ENCODE measurements at places on chromosomes 7 and 10.

- H3K36me3 ChIP-seq: peaks cover 29% of the 10 kb centered on the region
- H3K27me3 ChIP-seq: no peaks in the 10 kb centered on the region
- no peak overlapping the region for H3K27ac ChIP-seq
- peaks cover 31% of the 10 kb centered on the region for H3K4me1 ChIP-seq
Measured at GRCh38 chr7:44977959-44978335, 868 bp downstream of the MYO1G start.

DNA sequence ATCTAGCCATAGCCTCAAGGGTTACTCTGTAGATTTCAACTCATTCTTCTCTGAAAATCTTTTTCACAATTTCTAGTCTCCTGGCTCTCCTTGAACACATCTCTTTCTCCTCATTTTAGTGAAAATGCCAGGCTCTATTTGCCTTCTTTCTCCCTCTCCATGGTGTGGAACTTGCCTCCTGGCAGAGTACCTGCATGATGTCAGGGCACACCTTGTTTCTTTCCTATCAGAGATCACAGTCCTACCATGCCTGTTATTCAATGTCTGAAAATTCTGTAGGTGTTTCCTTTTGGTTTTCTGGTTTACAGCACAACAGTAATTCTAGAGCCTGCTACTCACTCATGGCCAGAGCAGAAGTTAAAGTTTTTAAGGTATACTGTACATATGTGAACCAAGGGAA lies 237.8 kb downstream of the ADK start:
- H3K27me3 ChIP-seq: no peaks in the 10 kb centered on the region
- H3K4me3 ChIP-seq: no peak overlapping the region
- H3K27ac ChIP-seq: no peak overlapping the region

GRCh38 chr10:70690589-70690988 lies 18.3 kb downstream of the ADAMTS14 start:
- DNase-seq: no peak
- H3K36me3 ChIP-seq: peaks cover 60% of the 10 kb centered on the region
- peaks cover 54% of the 10 kb centered on the region for H3K4me1 ChIP-seq
- H3K27ac ChIP-seq: no peak overlapping the region

- H3K27ac ChIP-seq: no peak overlapping the region
- H3K4me3 ChIP-seq: no peak overlapping the region
- DNase-seq: peak; percentile 69
- H3K4me1 ChIP-seq: no peaks in the 10 kb centered on the region
- H3K27me3 ChIP-seq: peaks cover 8% of the 10 kb centered on the region
Measured at GRCh38 chr7:116802746-116803152, 59.6 kb upstream of the CAPZA2 start.

DNA sequence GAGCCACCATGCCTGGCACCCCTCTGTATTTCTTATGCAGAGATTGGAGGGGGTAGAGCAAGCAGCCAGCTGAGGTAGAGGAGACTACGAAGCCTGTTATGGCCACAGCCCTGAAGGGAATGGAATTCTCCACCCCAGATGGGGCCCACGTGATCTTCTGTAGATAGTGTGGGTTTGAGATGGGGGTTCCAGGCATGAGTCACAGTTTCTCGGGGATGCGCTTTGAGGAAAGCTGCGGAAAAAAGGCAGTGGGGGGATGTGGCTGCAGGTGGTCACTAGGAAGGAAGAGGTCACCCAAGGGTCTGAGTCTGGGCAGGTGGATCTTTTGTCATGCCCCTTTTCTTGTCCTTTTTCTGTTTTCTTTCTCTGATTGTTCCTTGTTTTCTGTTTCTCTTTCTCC lies 11.5 kb downstream of the FAM131B start:
- H3K27ac ChIP-seq: no peak overlapping the region
- no peak for DNase-seq
- H3K27me3 ChIP-seq: peaks cover 78% of the 10 kb centered on the region
- H3K4me3 ChIP-seq: no peak overlapping the region

GRCh38 chr7:154473360-154473759 lies 421.2 kb downstream of the DPP6 start:
- no peak overlapping the region for H3K27ac ChIP-seq
- peaks cover 4% of the 10 kb centered on the region for H3K27me3 ChIP-seq
- DNase-seq: no peak
- no peaks in the 10 kb centered on the region for H3K36me3 ChIP-seq

GRCh38 chr10:50919010-50919409 lies 33.6 kb upstream of the A1CF start:
- H3K27me3 ChIP-seq: no peaks in the 10 kb centered on the region
- H3K36me3 ChIP-seq: no peaks in the 10 kb centered on the region
- no peak overlapping the region for H3K27ac ChIP-seq
- no peak overlapping the region for H3K4me3 ChIP-seq
- no peak for DNase-seq
- no peaks in the 10 kb centered on the region for H3K4me1 ChIP-seq

DNA sequence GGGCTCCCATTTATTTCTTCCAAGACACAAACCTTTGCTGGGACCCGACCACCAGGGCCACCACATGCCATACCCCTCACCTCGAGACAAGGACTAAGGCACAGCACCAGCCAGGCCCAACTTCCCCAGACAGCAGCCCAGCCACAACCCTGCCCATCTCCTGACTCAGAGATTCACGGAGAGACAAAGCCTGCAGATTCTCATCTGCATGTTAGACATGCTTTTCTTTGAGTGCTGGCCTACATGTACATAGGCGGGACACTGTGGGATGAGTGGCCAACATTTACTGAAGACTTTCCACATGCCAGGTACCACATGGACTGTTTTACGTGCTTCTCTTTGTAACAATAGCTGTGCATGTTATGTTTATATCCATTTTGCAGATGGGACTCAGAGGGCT lies 221.3 kb upstream of the ZMIZ1 start:
- no peak for DNase-seq
- H3K4me3 ChIP-seq: no peak overlapping the region
- no peaks in the 10 kb centered on the region for H3K36me3 ChIP-seq
- peaks cover 9% of the 10 kb centered on the region for H3K27me3 ChIP-seq
- no peaks in the 10 kb centered on the region for H3K4me1 ChIP-seq
- H3K27ac ChIP-seq: no peak overlapping the region

DNA sequence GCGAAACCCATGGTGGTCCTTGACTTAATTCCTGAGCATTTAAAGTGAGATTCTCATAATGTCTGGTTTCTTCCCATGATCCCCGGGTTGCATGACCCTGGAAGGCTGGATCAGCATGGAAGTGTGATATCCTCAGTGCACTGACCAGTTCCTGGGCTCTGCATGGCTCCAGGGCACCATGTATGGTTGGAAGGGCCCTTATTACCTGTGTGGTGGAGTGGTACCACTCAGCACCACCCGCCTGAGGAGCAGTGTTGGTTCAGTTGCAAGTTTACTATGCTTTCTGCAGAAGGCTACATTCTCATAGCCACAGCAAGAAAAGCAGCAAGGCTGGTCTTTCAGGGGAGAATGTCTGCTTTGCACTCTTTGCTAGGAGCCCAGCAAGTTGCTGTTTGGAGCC lies 325.7 kb upstream of the MKI67 start:
- peaks cover 20% of the 10 kb centered on the region for H3K27me3 ChIP-seq
- no peak overlapping the region for H3K27ac ChIP-seq
- no peak overlapping the region for H3K4me3 ChIP-seq
- no peaks in the 10 kb centered on the region for H3K36me3 ChIP-seq
- H3K4me1 ChIP-seq: no peaks in the 10 kb centered on the region

- no peak overlapping the region for H3K4me3 ChIP-seq
- no peaks in the 10 kb centered on the region for H3K36me3 ChIP-seq
- peaks cover 18% of the 10 kb centered on the region for H3K4me1 ChIP-seq
Measured at GRCh38 chr7:44275146-44275545, 50.2 kb downstream of the CAMK2B start.

GRCh38 chr10:79385392-79385795 lies 38.1 kb downstream of the PPIF start:
- no peak overlapping the region for H3K27ac ChIP-seq
- peaks cover 24% of the 10 kb centered on the region for H3K4me1 ChIP-seq
- no peaks in the 10 kb centered on the region for H3K36me3 ChIP-seq
- peaks cover 10% of the 10 kb centered on the region for H3K27me3 ChIP-seq

DNA sequence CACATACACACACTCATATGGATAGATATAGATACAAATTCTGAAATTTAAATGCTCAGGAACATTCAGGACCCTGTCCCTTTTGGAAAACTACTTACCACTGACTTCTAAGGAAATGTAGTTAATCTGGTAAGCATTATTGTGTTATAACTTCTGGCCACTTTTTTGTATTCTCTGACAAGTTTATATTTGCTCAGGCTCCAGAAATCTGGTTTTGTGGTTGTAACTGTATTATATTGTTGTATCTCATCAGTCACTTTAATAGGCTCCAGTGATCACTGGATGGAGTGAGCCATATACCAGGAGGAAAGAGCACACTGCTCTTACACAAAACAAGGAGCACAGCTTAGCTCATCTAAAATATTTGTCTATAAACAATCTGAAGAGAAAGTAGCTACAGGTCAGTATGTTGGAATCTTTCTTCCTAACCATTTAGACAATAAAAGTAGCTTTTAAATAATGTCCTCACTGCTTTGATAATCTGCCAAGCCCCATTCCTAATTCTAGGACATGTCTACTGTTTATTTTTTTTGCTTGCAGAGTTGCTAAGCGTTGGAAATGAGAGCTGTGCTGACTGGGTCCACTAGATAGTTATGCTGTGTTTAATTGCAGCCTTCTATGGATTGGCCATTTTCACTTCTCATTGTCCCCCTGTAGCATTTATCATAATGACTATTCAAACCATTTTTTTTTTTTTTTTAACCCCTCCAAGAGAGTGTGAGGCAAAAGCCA lies 43.8 kb downstream of the SMNDC1 start:
- no peak overlapping the region for H3K4me3 ChIP-seq
- H3K27me3 ChIP-seq: no peaks in the 10 kb centered on the region
- H3K27ac ChIP-seq: no peak overlapping the region
- peaks cover 5% of the 10 kb centered on the region for H3K4me1 ChIP-seq
- DNase-seq: no peak
- peaks cover under 1% of the 10 kb centered on the region for H3K36me3 ChIP-seq

DNA sequence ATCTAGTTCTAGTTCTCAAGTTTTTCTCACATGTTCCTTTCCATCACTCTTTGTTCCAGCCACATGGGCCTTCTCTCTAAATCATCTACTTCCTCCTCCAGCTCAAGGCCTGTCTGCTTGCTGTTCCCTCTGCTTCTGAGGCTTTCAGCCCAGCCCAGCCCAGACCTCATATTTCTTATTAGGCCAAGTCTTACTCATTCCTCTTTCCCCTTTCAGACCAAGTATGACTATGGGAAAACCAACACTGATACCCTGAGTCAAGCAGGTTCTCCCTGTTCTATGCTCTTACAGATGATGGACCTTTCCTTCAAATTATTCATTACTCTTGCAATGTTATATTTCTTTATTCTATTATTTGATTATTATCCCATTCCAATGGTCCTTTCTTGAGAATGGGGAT lies 80.3 kb upstream of the SEM1 start:
- no peak overlapping the region for H3K4me3 ChIP-seq
- H3K36me3 ChIP-seq: no peaks in the 10 kb centered on the region
- peaks cover 4% of the 10 kb centered on the region for H3K27me3 ChIP-seq
- no peaks in the 10 kb centered on the region for H3K4me1 ChIP-seq
- H3K27ac ChIP-seq: no peak overlapping the region

DNA sequence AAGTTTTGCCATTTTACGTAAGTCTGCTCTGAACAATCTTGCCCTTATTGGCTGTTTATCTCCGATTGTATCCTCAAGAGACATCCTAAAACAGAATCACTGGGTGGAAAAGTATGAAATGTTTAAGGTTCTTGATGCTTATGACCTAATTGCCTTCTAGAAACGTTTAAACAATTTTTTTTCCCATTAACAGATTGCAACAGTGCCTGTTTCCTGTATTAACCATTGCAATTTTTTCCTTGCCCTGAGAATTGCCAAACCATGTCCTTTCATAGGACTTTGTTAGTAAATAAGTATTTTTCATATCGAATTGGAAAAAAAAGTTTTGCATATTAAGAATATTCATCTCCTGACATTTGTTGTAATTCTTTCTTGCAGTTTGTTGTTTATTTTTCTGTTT lies 639.8 kb downstream of the INHBA start:
- no peaks in the 10 kb centered on the region for H3K4me1 ChIP-seq
- H3K4me3 ChIP-seq: no peak overlapping the region
- DNase-seq: no peak
- no peaks in the 10 kb centered on the region for H3K36me3 ChIP-seq
- no peak overlapping the region for H3K27ac ChIP-seq

DNA sequence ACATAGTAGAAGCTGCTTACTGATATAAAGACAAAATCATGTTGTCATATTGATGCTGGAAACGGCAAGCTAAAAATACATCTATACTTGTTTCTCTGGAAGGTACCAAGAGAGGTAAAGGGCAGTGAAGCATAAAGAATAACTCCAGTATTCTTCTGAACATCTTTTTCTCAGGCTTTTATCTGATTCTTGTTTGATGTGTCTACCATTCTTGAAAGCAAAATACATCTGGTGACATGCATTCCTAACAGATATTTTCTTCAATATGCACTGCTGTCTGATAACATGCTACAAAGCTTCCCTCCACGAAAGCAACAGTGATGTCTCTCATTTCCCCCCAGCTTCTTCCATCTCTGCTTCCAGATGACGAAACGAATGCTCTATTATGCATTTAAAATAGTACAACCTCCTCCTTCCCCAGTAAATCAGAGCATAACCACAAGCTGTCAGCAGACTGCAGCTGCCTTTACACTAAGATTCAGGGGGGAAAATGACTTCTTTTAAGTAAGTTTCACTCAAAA lies 100.8 kb downstream of the ARHGAP21 start:
- no peak overlapping the region for H3K4me3 ChIP-seq
- H3K4me1 ChIP-seq: no peaks in the 10 kb centered on the region
- DNase-seq: no peak

- no peaks in the 10 kb centered on the region for H3K4me1 ChIP-seq
- no peak overlapping the region for H3K27ac ChIP-seq
- H3K36me3 ChIP-seq: peaks cover 33% of the 10 kb centered on the region
Measured at GRCh38 chr7:117158941-117159697, 163.7 kb downstream of the WNT2 start.

- H3K27ac ChIP-seq: no peak overlapping the region
- H3K4me3 ChIP-seq: no peak overlapping the region
- DNase-seq: no peak
- no peaks in the 10 kb centered on the region for H3K36me3 ChIP-seq
- H3K27me3 ChIP-seq: no peaks in the 10 kb centered on the region
Measured at GRCh38 chr10:110615057-110615747, 28.9 kb upstream of the RBM20 start.

- H3K4me1 ChIP-seq: peaks cover 44% of the 10 kb centered on the region
- H3K4me3 ChIP-seq: no peak overlapping the region
- DNase-seq: no peak
- H3K36me3 ChIP-seq: no peaks in the 10 kb centered on the region
- no peaks in the 10 kb centered on the region for H3K27me3 ChIP-seq
Measured at GRCh38 chr10:5944389-5945189, 32.8 kb downstream of the IL15RA start.

DNA sequence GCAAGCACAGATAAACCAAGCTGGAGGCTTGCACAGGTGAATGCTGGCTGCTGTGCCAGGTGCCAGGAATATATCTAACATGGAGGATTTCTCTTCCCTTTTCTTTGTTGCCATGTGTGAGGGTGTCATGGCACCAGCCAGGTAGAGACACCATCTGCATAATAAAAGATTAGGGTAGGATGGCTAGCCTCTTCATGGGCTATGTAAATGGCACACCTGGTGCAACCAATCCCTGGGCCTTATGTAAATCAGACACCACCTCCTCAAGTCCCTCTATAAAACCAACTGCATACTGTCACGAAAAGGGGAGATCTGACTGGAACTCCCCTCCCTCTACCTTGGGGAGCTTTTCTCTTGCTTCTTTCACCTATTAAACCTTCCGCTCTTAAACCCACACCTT lies 322.5 kb upstream of the POM121L12 start:
- H3K4me3 ChIP-seq: no peak overlapping the region
- H3K4me1 ChIP-seq: no peaks in the 10 kb centered on the region
- no peaks in the 10 kb centered on the region for H3K36me3 ChIP-seq
- DNase-seq: no peak
- no peaks in the 10 kb centered on the region for H3K27me3 ChIP-seq
- H3K27ac ChIP-seq: no peak overlapping the region

Data from K562 (cell line).